ENCODE measurements at places on chromosomes 5 and 9.

DNA sequence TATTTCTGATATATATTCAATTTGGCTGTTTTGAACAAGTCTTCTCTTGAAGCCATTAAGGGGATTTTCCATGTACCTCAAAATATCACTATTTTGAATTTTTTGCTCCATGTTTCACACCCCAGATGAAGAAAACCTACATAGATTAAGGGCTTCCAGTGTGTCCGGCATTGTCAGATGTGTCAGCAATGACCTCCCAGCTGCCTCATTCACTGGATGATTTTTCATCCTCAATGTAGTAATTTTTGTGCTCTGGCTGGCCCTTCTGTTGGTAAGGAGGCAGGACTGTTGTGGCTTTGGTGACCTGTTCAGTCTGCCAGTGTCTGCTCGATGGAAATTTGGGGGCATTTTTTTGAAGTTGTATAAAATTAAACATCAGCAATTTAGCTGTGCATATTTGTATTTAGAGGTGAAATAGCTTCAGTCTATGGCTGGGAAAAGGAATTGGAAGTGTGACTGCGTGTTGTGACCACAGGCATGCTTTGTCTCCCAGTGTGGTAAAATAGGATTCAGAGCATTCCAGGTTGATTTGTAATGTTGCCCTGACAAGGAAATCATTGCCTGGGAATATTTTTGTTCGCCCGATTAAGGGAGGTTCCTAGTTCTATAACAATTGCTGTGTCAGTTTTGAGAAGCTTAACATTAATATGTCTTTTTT lies 312.4 kb downstream of the ARHGEF28 start:
- no peak for DNase-seq

GRCh38 chr9:133494636-133495326 lies 15.9 kb upstream of the SLC2A6 start:
- DNase-seq = no peak

- peak; percentile 92 for DNase-seq
Measured at GRCh38 chr9:21801683-21802417, 586 bp upstream of the MTAP start.

DNA sequence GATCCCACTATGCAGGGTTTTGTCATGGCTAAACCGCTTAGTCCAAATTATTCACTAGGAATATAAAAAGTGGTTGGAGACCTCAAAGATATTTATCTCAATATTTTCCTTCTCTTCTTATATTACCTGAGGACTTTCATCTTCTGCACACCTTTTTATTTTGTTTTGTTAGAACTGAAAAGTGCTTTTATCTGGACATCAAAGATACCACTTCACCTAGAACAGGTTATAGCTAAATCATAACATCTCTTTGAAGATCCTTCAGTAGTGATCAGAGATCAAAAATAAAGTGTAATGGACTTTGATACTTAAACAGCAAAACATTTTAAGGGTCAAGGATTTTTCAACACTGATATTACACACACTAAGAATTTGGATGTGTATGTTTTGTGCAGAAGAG lies 160.2 kb downstream of the MCTP1 start:
- no peak for DNase-seq

Data from endodermal cell (in vitro differentiated cells).